ENCODE measurements at places on chromosomes 3 and 15. TPM values are rescaled to one million over a fixed set of nuclear protein-coding genes. Genes with fewer than 3 reads are reported as not detected.

GRCh38 chr3:45178183-45179023, 32.2 kb upstream of the CDCP1 start:
- no peak overlapping the region for H3K4me3 ChIP-seq
- peaks cover 12% of the 10 kb centered on the region for H3K27me3 ChIP-seq
- H3K36me3 ChIP-seq, result no peaks in the 10 kb centered on the region
- H3K4me1 ChIP-seq, result no peaks in the 10 kb centered on the region
- DNase-seq, result no peak

GRCh38 chr15:92021792-92022191, 168.3 kb downstream of the SLCO3A1 start:
- no peaks in the 10 kb centered on the region for H3K27me3 ChIP-seq
- no peak overlapping the region for H3K4me3 ChIP-seq
- no peak for DNase-seq
- H3K4me1 ChIP-seq, result no peaks in the 10 kb centered on the region
- H3K27ac ChIP-seq, result no peak overlapping the region
- H3K36me3 ChIP-seq, result no peaks in the 10 kb centered on the region

GRCh38 chr3:146037697-146038096, 123.3 kb downstream of the PLOD2 start:
- H3K27me3 ChIP-seq, result no peaks in the 10 kb centered on the region
- no peak for DNase-seq
- H3K27ac ChIP-seq, result no peak overlapping the region
- H3K4me3 ChIP-seq, result no peak overlapping the region
- H3K4me1 ChIP-seq, result no peaks in the 10 kb centered on the region

DNA sequence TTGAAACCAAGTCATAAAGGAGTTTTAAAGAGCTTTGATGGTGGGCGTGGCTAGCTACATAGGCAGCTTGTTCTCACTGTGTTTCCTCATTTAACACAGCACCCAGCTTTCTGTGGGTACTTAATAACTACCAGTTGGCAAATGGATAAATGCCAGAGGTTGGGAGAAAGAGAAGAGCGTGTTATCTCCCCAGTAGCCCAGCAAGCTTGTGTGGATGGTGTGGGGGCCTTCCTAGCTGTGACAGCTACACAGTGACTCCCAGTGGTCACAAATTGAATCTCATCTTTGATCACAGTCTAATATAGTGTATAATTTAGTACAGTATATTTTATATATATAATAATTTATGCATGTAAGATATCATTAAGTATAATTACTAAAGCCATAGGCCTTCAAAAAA, 984.1 kb downstream of the EPHA3 start:
- no peaks in the 10 kb centered on the region for H3K36me3 ChIP-seq
- DNase-seq, result no peak
- H3K27me3 ChIP-seq, result no peaks in the 10 kb centered on the region
- H3K4me1 ChIP-seq, result no peaks in the 10 kb centered on the region
- no peak overlapping the region for H3K27ac ChIP-seq
- no peak overlapping the region for H3K4me3 ChIP-seq

DNA sequence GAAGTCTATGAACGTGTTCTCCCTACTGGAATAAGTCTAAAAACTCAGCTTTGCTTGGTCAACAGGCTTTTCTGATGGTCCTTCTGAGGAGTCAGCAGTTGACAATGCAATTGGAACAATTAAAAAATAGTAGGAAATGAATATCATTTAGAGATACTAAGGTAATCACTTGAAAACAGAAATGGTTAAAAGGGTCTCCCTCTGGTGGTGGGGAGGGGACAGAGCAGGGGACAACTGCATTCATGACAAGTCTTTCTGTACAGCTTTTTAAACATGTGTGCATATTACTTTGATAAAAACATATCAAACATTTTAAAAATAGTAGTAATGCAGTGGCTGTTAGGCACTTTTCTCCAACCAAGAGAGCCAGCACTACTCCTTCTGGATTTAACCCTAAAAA, 119.9 kb upstream of the FHIT start:
- no peaks in the 10 kb centered on the region for H3K36me3 ChIP-seq
- no peaks in the 10 kb centered on the region for H3K27me3 ChIP-seq
- H3K4me3 ChIP-seq, result no peak overlapping the region
- H3K4me1 ChIP-seq, result no peaks in the 10 kb centered on the region

DNA sequence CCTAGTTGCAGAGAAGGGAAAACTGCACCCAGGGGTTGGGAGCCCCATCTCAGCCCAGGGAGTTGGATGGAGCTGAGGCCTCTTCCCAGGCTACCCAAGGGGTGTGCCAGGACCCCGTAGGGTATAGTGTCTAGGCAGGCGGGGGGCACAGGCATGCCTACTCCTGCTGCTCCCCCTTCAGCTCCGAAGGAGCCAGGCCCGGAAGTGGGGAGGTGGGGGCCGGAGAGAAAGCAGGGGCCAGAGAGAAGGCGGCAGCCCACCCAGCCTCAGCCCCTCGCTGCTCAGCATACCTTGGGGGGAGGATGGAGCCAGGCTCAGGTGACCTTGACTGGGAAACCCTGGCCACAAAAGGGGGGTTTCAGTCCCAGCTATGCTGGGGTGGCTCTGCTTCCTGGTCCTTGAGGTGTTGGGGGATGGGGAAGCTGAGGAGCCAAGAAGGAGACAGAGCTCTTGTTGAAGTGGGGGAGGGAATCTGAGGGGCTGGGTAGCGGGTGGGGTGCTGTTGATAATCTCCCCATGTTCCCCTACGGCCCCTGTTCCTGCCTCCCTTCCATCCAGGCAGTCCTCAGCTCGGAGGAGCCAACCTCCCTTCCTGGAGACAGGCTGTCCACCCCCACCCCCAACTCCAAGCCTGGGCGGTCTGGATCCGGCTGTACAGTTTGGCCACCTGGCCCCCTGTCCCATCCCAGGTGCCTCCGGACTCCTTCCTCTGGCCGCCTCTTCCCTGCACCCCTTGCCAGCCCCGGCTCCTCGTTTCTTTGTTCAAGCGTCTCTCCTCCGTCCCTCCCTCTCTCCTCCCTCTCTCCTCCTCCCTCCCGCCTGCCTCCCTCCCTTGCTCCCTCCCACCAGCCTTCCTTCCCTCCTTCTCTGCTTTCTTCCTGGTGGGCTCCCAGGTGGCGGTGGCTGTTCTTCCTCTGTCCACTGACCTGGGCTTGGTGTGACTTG, 1.7 kb downstream of the SEMA3F start:
- H3K27me3 ChIP-seq, result peaks cover 30% of the 10 kb centered on the region
- no peak for DNase-seq
- H3K27ac ChIP-seq, result no peak overlapping the region
- no peak overlapping the region for H3K4me3 ChIP-seq
- H3K36me3 ChIP-seq, result no peaks in the 10 kb centered on the region
- H3K4me1 ChIP-seq, result peaks cover 13% of the 10 kb centered on the region

- no peak overlapping the region for H3K27ac ChIP-seq
- no peaks in the 10 kb centered on the region for H3K36me3 ChIP-seq
- peaks cover 8% of the 10 kb centered on the region for H3K4me1 ChIP-seq
- no peaks in the 10 kb centered on the region for H3K27me3 ChIP-seq
- no peak overlapping the region for H3K4me3 ChIP-seq
Observed at GRCh38 chr15:68377766-68378165, 54.2 kb downstream of the ITGA11 start.

DNA sequence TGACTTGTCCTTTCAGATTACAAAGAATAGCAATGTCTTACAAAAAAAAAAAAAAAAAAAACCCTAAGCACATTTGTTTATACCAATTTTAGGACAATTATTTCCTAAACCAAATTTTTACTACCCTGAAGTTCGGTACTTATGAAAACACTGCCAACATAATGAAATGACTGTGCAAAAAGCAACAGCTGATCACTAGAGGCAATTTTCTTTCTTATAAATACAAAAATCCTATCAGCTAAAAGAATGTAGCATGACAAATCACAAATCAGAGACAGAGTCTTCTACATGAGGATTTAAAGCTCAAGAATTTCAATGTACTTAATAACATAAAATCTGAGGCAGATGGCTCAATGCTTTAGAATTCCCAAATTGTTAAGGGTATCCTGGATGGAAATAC, 191.8 kb downstream of the MAGI1 start:
- H3K4me3 ChIP-seq, result no peak overlapping the region
- H3K4me1 ChIP-seq, result no peaks in the 10 kb centered on the region
- H3K27ac ChIP-seq, result no peak overlapping the region

GRCh38 chr3:105802118-105802706, 66.6 kb downstream of the CBLB start:
- H3K4me1 ChIP-seq, result peaks cover 71% of the 10 kb centered on the region
- peak overlapping the region; percentile 89 for H3K27ac ChIP-seq
- DNase-seq, result no peak
- no peaks in the 10 kb centered on the region for H3K27me3 ChIP-seq
- H3K4me3 ChIP-seq, result peak overlapping the region; percentile 51

DNA sequence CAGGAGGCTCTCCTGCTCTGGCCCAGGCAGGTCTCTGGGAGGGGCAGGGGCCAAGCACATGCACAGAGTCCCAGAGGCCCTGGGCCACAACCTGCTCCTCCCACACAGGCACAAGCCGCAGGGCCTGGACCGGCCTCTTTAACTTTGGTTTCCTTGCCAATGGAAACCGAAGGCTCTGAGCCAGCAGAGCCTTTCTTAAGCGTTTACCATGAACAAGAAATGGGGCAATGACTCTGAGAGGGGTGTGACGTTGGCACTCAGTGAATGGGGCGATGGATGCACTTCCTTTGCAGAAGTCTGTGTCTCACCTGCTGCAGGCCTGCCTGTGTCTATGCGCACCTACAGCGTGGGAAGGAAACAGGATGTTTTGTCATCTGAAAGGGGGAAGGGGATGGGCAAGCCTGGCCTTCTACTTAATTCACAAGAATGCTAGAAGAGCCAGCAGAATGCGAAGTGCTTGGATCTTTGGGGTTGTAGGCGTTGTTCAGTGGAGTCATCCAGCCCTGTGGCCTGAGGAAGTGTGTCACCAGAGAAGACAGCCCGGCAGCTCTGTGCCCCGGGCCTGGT, 41.8 kb downstream of the IFT122 start:
- no peak for DNase-seq
- no peaks in the 10 kb centered on the region for H3K4me1 ChIP-seq
- no peak overlapping the region for H3K27ac ChIP-seq
- H3K4me3 ChIP-seq, result no peak overlapping the region

DNA sequence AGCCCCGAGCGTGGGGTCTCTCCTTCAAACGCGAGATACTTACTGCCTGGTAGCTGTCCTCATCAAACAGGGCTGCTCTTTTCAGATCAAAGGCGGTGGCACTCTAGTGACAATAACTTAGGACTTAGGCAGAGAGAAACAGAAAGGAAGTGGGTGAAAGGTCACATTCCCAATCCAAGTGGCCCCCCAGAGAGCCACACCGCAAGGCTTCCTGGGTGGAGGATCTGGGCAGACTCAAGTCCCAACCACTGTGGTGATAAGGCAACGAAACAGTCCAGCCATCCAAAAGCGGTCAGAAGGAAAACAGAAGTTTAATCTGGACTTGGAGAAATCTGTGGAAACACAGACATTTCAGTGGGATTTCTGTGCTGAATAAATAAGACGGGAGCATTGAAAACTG, 227.2 kb downstream of the ADAMTS17 start:
- H3K27me3 ChIP-seq, result peaks cover 12% of the 10 kb centered on the region
- H3K27ac ChIP-seq, result no peak overlapping the region
- no peak for DNase-seq
- H3K36me3 ChIP-seq, result no peaks in the 10 kb centered on the region
- no peaks in the 10 kb centered on the region for H3K4me1 ChIP-seq

GRCh38 chr3:159829539-159830227, 159.0 kb upstream of the IL12A start:
- H3K4me1 ChIP-seq, result peaks cover 4% of the 10 kb centered on the region
- H3K27me3 ChIP-seq, result no peaks in the 10 kb centered on the region
- no peaks in the 10 kb centered on the region for H3K36me3 ChIP-seq
- DNase-seq, result no peak

- no peaks in the 10 kb centered on the region for H3K4me1 ChIP-seq
- H3K27me3 ChIP-seq, result no peaks in the 10 kb centered on the region
- no peak overlapping the region for H3K27ac ChIP-seq
- H3K36me3 ChIP-seq, result no peaks in the 10 kb centered on the region
- no peak overlapping the region for H3K4me3 ChIP-seq
- no peak for DNase-seq
Observed at GRCh38 chr3:189841473-189842205, 210.4 kb downstream of the TP63 start.

DNA sequence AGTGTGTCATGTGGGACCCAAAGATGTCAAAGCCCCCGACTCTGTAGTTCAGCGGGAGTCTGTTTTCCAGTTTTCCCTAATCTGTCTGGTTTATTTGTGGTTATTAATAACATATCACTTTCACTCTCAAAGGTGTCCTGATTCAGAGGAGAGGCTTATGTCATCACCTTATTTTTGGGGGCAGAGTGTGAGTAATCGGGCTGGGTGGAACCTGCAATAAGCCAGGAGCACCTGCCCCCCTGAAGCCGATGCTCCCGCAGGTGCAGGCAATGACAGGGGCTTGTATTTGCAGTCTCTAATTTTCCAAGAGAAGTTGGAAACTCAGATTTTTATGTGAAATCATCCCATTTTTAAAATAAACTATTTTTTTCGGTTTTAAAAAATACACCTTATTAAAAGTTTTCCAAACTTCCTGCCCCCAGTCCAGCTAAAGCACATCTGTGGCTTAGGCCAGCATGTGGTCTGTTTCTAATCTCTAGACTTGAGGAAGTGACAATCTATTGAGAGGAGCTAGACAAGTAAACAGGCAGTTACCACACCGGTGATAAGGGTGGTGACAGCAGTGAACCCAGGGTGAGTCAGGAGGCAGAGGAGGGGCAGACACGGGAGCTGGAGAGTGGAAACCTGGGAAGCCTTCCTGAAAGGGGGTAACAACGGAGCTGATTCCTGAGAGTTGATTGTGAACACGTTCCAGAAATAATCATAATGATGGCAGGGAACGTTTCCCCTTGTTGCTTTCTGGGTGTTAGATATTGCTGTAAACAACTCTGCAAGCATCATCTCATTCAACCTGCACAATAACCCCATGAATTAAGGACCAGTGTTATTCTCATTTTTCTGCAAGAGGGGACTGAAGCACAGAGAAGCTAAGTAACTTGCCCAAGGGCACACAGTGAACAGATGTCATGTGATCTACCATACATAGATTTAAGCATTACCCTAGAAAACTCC, 37.2 kb downstream of the BHLHE40 start:
- no peaks in the 10 kb centered on the region for H3K36me3 ChIP-seq
- H3K27ac ChIP-seq, result peak overlapping the region; percentile 66
- DNase-seq, result no peak
- H3K27me3 ChIP-seq, result no peaks in the 10 kb centered on the region

- H3K27me3 ChIP-seq, result no peaks in the 10 kb centered on the region
- no peaks in the 10 kb centered on the region for H3K36me3 ChIP-seq
- DNase-seq, result no peak
- H3K27ac ChIP-seq, result no peak overlapping the region
Observed at GRCh38 chr3:144351773-144352365, 380.2 kb downstream of the DIPK2A start.

DNA sequence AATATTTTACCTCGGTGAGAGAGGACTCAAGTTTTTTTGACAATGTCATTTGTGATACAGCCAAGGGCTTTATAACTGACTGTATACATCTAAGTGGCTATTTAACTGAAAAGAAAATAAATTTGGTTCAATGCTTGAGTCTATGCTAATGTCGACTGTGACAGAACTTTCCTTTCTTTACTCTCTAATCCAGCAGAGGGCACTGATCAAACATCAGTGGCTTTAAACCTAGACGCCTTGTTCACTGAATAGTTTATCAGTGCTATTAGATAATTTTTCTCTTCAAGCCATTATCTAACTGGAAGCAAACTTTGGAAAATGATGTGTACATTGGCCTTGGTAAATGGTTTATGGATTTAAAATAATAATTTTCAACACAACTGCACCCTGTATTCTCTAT, 285.1 kb downstream of the CHL1 start:
- no peak overlapping the region for H3K4me3 ChIP-seq
- no peak for DNase-seq
- H3K27ac ChIP-seq, result no peak overlapping the region
- H3K27me3 ChIP-seq, result no peaks in the 10 kb centered on the region
- no peaks in the 10 kb centered on the region for H3K4me1 ChIP-seq

CPA3 gene
- not detected for total RNA-seq

SNTN gene
- not detected for total RNA-seq

OGG1 gene
- total RNA-seq, result 60.7 TPM

TMIE gene
- total RNA-seq, result 0.39 TPM

PPP2R3A gene
- total RNA-seq, result 0.11 TPM

PPP1R14D gene
- not detected for total RNA-seq

All from activated B cell treated with CpG ODN at 0.5 μM for 24 hours (primary cell).